Stimulated activated CD4-positive, alpha-beta T cell treated with anti-CD3 and anti-CD28 coated beads, Interleukin-1b, Interleukin-23, amount 100 ng/mL, for 24 hours (primary cell): ENCODE measurements at places on chromosomes 4 and X.
A peak's percentile ranks its signal among the peaks of the same experiment; 100 is the strongest.

GRCh38 chr4:3880615-3881120, 114.5 kb downstream of the ADRA2C start:
- peak; percentile 59 for DNase-seq

GRCh38 chrX:130111220-130112154, 1.2 kb upstream of the ELF4 start:
- no peak for DNase-seq

- DNase-seq, result no peak
These were observed 534.4 kb downstream of the SPRY1 start for GRCh38 chr4:123930996-123931395.

DNA sequence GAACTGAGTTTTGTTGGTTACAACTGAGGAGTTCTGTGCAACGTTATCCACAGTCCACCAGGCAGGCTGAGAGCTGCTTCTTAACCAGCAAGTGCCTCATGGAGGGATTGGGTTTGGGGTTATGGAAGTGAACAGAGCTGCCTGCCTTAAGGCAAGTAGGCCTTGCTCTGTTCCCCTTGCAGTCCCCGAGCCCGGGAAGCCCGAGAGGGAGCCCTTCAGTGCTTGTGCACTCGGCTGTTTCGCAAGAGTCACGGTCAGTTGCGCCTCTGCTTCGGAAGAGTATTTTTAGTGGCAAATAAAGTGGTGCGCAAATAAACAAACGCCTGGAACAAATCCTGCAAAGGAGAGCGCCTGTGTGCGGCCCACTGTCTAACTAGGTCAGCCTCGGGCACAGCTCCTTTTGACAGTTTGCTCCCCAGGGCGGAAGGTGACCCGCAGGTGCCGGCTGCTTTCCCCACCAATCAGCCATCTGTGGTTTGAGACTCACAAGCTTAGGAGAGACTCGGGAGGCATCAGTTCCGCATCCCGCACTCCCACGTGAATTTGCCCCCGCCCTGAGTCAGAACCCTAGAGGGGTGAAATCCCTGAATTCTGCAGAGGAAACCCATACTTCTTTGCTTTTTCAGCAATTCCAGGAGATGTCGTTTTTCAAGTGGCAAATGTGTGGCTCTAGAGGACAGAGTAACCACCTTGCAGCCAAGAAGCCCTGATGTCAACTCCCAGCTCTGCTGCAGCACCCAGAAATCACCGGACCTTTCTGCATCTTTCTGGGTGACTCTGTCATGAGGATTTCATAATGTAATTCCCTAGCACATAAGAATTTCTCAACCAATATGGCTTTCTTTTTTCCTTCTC, 56.8 kb downstream of the LGI2 start:
- DNase-seq, result no peak

DNA sequence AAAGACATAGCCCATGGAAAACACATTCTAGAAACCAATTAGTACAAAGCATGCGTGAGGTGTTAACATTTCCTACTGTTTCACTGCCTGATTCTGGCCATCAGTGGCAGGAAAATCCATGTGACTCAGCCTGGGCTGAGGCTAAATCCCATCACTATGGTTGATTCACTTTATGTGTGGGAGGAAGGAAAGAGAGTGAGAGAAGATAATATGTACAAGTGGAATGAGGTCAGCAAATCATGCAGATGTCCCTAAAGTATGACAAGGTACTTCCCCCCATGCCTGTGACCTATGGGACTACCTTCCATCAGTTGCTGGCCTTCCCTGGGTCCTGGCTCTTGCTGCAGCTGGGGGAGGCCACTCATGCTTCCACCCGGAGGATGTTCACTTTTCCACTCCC, 64.2 kb upstream of the MAP3K15 start:
- no peak for DNase-seq

DNA sequence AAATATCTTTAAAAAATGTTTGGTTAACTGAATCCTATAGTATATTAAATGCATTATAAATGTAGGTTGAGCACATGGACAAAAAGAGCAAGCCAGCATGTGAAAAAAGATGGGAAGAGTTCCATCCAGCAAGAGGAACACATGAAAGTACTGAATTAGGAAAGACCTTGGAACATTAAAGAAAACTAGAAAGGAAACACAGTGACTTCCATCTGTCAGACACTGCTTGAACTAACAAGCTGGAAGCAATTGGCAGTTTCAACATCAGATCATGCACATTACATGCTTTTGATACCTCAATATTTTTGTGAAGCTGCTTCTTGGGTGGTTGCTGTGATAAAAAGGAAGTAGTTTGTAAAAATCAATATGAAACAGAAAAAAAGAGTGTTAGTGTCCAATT, 626.8 kb upstream of the GNPDA2 start:
- DNase-seq, result no peak

DNA sequence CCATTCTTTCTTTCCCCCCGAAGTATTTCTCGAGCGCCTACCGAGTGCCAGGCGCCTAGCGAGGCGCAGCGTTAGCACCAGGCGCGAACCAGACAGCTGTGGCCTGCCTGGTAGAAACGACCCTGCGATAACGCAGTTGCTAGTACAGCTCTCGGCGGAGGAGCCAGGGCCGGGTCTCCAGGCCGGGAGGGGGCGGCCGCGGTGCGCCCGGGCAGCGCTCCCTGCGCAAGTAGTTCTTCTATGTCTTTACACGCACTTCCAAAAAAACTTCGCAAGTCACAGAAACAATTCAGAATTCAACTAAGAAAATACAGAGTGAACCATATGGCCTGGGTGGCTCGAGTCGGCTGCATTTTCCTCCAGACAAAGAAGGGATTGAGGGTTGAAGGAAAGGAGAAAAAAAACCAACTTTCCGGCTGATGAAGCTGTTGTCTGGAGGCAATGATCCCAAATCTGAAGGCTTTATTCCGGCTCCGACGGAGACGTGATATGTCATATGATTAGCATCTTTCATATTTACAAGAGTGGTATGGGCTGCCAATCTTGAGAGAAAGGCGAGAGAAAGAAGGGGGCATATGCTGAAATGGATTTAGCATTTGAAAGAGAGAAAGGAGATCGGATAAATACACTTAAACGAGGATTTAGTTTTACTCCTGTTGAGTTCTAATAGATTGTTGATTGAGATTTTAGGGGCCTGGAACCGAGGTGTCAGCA, 7.2 kb upstream of the NEUROG2 start:
- no peak for DNase-seq

DNA sequence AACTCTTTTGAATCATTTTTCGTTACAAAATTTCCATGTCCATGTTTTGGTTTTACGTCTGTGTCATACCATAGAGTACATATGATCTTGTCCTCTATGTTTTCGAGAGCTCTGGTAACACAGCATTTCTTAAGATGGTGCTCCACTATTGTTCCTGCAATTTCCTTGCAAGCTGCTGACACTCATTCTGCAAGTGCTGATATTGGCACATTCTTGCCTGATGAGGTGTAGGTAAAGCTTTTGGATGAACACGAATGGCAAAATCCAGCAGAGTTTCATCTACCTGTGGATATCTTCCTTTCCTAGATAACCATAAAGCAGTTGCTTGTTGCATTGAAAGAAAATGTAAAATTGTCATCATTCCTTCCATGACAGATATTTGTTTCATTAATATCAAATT, 41.3 kb downstream of the MAGEB17 start:
- no peak for DNase-seq

GRCh38 chrX:6132970-6133369, 95.7 kb downstream of the NLGN4X start:
- no peak for DNase-seq

GRCh38 chr4:55397520-55398321, 2.0 kb downstream of the TMEM165 start:
- no peak for DNase-seq

- DNase-seq, result no peak
These were observed 210.8 kb downstream of the MGST2 start for GRCh38 chr4:139876337-139876941.

DNA sequence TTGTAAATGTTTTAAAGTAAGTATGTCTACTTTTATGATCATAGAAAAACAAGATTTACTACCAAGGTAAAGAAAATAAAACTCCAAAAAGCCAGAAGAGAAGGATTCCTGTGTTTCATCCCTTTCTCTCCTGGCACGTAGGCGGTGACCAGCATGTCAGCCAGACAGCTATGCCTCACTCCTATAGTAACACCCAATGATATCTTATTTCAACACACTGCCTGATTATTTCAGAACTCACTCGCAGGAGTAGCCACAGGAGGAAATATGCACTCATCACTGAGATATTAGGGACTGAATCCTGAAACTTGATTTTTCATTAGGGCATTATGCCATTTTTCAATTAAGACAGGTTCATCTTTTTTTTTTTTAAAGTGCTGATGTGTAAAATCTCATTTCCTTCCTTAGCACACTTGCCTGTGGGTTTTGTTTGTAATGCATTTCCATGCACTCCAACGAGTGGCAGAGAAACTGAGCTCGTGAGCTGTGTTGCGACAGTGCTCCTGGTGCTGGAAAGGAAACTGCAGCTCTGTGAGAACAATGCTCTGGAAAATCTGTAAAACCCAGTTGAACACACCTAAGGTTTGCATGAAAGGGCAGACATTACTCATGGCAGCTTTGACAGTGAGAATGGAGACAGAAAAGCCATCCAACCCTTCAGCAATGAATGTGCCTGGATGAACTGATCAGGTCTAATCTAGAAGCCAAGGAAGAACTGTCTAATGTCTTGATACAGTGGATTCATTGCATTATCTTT, 18.2 kb downstream of the RAI2 start:
- DNase-seq, result no peak

- DNase-seq, result no peak
These were observed 51.3 kb downstream of the GPRIN3 start for GRCh38 chr4:89256203-89256800.

- DNase-seq, result no peak
These were observed 568.8 kb downstream of the GRID2 start for GRCh38 chr4:92872604-92873003.

DNA sequence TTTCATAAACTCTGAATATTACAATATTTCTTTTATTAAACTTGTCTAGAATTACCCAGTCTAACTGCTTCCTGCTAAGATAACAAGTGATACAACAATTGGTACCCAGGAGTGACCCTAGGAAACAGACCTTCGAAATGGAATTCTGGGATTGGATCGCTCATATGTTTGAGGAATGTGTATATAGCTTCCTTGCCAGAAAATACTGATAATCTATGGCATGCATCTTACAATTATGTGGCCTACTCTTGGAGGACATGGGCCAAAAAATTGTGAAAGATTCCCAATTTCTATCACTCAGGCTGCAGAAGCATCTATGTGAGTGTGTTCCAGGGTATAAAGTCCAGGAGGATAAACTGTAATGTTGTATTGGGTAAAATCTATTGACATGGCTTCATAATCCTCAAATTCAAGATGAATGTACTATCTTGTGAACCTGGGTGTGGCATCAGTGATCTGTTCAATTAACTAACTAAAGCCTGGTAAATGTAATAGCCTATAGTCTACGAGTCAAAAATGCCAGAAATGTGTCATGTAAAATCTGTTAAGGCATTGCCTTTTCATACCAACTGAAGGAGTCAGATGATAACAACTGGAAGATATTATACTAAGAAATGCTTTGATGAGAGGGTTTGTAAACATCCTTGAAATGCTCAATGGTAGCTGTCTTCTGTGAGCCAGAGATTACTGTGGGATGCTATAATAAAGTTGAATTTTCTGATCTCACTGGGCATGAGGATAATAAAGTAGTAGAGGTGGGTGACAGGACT, 1499.3 kb downstream of the PCDH7 start:
- DNase-seq, result no peak

- DNase-seq, result no peak
These were observed 24.5 kb upstream of the CPLX1 start for GRCh38 chr4:850323-850945.

DNA sequence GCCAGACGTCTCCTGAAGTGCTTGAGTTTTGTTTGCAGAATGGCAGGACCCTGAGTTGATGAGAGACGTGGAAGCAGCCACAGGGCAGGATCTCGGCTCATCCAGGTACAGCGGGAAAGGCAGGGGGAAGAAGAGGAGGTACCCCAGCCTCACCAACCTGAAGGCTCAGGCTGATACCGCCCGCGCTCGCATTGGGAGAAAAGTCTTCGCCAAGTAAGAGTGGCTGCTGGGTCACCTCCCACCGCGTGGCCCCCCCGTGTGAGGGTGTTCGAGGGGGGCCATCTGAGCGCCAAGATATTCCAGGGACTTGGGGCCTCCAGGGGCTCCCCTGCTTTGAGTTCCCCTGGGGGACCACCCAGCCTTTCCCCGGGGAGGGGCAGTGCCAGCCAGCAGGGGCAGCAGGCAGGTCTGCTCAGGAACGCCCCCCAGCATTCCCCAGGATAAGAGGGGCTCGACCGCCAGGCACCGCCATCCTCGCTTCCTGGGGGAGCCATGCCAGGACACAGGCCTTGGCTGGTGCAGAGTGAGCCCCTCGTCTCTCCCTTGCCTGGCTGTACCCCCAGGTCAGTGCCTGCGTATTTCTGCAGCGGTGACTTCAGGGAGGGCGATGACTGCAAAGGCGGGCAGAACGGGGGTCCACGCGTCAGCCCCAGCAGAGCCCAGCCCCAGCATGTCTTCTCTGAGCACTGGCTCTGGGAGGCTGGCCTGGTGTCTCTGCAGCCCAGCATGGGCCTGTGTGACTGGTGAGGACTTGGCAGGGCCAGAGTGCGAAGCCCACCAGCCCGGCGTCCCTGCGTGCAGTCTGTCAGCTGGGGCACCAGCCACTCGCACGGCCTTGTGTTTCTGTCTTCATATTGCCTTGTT, 22.3 kb downstream of the NKX1-1 start:
- DNase-seq, result no peak

GRCh38 chr4:85938902-85939301, 421.0 kb downstream of the MAPK10 start:
- DNase-seq, result no peak

- DNase-seq, result no peak
These were observed 44.5 kb upstream of the WDR1 start for GRCh38 chr4:10161146-10161545.

- DNase-seq, result no peak
These were observed 23.0 kb downstream of the MAOA start for GRCh38 chrX:43679058-43679457.

DNA sequence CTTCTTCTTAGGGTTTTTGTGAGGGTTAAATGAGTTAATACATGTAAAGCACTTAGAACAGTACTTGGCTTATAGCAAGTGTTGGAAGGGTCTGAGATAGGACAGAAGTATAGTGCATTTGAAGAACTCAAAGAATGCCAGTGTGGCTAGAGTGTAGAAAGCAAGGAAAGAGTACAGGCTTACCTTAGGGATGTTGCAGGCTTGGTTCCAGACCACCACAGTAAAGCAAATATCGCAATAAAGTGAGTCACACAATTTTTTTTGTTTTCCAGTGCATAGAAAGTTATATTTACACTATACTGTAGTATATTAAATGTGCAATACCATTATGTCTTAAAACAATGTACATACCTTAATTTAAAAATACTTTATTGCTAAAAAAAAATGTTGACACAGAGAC, 41.3 kb downstream of the KIF4A start:
- no peak for DNase-seq

- DNase-seq, result no peak
These were observed 433.7 kb upstream of the AMOT start for GRCh38 chrX:113274345-113274744.
